ENCODE measurements at places on chromosomes 7 and 10.

GRCh38 chr7:37970211-37970610, 49.8 kb downstream of the EPDR1 start:
- DNase-seq, result no peak

- no peak for DNase-seq
Measured at GRCh38 chr7:44046321-44047061, 2.0 kb downstream of the DBNL start.

GRCh38 chr10:37758074-37758473, 99.3 kb downstream of the ZNF248 start:
- no peak for DNase-seq

GRCh38 chr7:1150400-1151002, 9.5 kb downstream of the ZFAND2A start:
- DNase-seq, result no peak

GRCh38 chr10:122055252-122055651, 66.3 kb downstream of the TACC2 start:
- no peak for DNase-seq

GRCh38 chr7:33487998-33488682, 358.8 kb downstream of the BBS9 start:
- DNase-seq, result no peak

- DNase-seq, result peak; percentile 14
Measured at GRCh38 chr10:103929381-103929921, 11.5 kb upstream of the STN1 start.

DNA sequence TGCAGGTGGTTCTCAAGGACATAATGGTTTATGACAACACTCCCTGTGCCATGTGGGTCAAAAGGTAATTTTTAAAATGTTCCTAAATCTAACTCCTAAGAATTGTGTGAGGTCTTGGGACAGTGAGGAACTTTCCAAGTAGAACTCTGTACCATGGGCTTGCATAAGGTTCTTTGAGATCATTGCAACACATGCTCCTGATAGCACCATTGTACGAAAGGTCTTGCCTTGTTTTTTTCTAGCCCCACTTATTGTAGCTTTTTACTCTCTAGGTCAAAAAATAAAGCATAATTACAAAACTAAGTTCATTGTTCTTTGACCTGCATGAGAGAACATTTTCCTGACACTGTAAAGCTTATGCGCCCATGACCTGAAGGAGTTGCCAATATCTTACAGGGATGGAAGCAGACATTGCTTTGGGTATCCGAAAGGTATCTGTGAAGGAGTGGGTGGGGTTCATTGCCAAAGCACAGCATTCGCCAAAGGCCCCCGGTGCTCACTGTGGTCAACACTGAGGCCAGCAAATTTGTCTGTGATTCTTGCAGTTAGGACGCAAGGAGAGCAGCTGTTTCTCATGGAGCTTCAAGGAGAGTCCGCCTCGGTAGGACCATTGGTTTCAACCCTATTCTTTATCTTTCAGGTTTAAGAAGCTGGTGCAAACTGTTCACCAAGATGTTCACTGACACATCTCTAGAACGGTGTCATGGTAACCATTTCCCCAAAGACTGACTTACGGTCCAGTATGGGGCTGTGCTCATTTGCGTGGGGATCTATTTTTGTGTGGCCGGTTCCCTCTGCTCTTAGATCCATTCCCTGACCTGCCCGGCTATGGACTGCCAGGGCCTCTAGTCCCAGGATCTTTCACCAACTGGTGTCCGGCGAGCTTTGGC, 7.6 kb upstream of the PRKAG2 start:
- no peak for DNase-seq

GRCh38 chr10:31582365-31583052, 263.5 kb downstream of the ZEB1 start:
- DNase-seq, result no peak

DNA sequence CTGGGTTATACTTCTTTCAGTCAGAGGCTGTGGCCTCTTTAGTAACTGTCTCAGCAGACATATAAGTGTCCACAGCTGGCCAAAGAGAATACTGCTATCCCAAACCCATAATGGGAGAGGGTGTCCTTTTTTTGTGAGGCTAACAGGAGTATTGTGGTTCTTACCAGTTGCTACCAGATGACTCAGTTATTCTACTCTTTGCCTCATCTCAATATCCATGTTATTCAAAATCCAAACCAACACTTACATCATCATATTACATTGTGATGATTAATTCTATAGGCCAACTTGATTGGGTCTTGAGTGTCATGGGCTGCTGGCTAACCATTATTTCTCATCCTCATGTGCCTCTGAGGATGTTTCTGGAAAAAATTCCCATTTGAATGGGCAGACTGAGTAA, 120.9 kb downstream of the TMEM168 start:
- DNase-seq, result no peak

DNA sequence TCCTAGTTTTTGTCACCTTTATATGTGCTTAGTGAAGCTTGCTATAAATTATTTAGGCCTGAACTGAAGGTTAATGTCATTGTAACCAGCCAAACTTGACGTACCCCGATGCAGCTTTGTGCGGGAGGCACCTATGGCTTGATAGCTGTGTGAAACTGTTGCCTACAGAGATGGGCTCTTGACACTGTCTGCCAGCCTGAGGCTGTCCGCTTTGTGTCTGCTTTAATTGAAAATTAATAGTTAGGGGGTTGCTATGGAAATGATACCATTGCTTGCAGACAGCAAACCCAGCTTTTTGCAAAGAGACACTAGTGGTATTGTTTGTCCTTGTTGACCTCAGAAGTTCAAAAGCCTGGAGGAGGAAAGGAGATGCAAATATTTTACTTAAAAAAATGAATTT, 2.1 kb upstream of the FOXP2 start:
- DNase-seq, result no peak

GRCh38 chr10:47336387-47337134, 11.6 kb upstream of the RBP3 start:
- no peak for DNase-seq

DNA sequence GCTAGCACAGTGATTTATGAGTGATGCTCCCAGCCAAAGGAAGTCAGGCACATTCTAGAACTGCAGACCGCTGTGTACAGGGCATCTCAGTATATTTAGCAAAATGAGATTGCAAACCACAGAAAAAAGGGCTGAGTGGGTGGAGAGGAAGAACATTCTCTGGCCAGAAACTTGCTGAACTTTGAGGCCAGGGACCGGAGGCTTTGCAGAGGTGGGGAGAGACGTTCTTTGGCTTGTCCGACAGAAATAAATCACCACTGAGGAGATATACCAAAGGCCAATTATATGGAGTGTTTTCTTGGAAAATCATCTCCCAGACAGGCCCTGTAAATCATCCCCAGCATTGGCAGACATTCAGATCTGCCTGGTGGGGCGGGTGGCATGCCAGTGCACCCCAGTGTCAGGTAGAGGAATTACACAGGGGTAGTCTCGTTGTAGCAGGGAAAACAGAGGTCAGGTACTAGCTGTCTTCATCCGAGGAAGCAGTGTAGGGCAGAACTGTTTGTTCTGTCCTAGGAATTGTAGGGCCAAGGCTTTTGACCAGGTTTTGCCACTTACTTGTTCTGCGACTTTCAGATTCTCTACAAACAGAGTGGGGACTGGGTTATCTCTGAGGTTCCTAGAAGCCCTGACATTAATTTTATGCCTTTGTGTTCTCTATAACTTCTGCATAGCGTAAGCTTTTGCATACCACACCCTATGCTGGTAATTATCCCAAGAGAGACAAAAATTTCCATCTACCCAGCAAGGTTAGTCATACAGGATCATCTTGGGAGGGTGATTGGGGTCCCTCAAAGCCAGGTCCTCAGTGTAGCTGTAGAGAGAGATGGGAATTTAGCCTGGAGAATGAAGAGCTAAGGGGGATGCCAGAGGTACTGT, 655.6 kb downstream of the LRMDA start:
- DNase-seq, result no peak

GRCh38 chr10:116833986-116834985, 15.0 kb upstream of the ENO4 start:
- DNase-seq, result no peak

DNA sequence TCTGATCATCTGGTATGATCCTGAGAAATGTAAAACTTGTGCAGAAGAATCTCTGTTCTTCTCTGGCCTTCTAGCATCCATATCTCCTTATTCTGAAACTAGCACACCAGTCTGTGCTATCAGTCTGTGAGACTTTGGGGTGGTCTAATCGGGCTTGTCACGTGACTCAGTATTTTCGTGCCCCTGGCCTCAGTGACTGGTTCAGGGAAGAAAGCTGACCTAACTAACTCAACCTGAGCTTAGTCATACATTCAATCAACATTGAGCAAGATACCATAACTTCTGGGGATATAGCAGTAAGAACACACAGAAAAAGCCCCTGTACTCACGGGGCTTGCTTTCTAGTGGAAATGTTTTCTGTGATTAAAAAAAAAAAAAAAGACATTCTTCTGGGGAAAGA, 109.3 kb downstream of the DKK1 start:
- no peak for DNase-seq

DNA sequence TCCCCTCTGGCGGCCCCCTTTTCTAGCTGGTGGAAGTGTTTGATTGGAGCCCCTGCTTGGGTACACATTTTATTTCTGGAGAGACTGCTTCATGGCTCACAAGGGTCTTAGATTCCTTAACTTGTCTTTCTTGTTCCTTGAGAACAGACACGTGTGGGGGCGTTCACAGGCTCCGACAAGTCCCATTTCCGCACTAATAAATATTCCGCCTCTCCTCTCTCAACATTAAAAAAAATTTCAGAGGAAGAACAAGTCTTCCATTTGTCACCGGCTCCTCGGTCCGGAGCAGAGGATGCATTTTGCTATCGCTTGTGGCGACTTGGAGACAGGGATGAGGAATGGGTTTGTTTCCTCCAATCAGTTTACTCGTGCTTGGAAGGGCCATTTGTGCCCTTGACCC, 134.0 kb upstream of the PODXL start:
- no peak for DNase-seq

- DNase-seq, result no peak
Measured at GRCh38 chr10:14450041-14450491, 119.3 kb upstream of the FRMD4A start.

DNA sequence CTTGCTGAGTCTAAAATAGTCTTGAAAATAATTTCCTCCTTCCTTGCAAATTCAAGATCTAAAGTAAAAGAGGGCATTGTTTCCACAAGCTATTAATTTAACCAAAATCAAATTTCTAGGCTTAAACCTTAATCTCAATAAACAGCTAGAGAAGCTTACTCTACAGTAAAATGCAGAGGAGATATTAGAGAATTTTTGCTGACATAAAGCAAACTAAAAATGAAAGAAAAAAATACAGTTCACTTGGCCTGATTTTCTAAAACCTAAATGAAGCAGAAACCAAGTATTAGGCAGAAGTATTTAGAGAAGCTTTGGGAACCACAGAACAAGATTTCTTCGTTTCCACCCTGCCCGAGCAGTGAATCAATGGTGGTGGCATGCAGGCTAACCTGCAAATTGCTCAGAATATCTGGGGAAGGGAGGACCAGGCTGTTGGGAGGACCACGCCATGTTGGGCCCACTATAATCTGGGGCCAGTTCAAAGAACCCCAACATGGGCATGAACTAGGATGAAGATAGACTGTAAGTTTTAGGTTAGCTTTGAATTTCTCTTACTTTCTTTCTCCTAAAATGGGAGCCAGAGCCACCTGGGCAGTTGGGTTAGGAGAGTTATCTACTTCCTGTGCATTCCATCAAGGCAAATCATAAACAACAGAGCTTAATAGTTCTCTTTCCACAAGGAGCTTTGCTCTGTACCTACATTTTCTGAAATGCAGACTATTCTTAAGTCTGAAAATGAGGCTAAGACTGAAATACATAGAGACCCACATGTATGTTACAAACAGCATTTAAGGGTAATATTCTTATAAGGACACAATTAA, 4.1 kb downstream of the LAMB1 start:
- no peak for DNase-seq

DNA sequence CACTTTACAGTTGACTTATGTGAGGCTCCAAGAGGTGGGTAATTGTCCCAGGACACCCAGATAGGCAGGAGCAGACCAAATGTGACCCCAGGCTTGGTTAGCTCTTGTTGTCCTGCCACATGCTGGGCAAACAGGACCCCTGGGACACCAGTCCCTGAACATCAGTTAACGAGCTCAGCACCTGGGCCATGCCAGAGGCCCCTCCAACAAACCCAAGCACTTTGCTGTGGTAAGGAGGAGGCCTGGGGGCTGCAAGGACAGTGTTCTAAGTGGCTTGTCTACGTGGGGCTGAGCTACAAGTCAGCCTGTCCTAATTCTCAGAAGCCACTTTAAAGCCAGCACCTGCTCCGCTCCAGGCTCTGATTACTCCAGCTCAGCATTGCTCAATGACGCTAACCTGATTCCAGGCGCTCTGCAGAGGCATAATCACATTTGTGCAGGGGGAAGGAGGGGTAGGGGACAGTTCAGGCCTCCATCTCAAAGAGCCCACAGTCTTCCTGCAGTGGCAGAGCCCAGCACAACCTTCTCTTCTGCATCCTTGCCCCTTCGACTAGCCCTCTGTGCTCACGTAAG, 57.2 kb downstream of the DDC start:
- peak; percentile 81 for DNase-seq

DNA sequence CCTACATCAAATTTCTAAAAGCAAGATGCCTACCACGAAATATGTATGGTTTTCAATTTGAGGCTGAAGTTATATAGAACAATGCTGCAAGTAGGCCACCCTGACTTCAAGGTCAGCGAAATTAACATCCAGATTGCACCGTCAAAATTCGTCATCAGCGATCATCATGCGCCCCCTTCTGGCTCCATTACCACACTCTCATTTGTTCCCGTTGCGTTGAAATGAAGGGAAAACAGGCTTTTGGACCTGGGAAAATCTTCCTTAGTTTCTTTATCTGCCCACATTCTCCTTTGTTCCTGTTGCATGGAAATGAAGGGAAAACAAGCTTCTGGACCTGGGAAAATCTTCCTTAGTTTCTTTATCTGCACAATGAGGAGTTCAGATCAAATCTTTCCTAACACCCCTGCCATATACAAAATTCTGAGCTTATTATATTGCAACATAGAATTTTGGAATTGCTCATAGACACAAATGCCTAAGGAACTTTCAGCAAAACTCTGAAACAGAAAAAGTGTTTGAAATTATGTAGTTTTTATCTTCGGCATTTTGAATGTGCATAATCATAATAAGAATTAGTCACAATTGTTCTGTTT, 98.2 kb upstream of the PRKCQ start:
- DNase-seq, result no peak

- DNase-seq, result no peak
Measured at GRCh38 chr10:132094581-132095234, 29.0 kb downstream of the JAKMIP3 start.

- no peak for DNase-seq
Measured at GRCh38 chr10:132058111-132058745, 7.5 kb upstream of the JAKMIP3 start.

GRCh38 chr7:157876469-157877285, 539.9 kb downstream of the DNAJB6 start:
- no peak for DNase-seq

- DNase-seq, result no peak
Measured at GRCh38 chr10:29810816-29811215, 176.0 kb upstream of the SVIL start.
